Retina (tissue), 1 donor: ENCODE measurements at places on chromosomes 3 and 15.
A peak's percentile ranks its signal among the peaks of the same experiment; 100 is the strongest.

- DNase-seq, result no peak
These were observed 109.7 kb upstream of the FAM3D start for GRCh38 chr3:58776231-58776630.

DNA sequence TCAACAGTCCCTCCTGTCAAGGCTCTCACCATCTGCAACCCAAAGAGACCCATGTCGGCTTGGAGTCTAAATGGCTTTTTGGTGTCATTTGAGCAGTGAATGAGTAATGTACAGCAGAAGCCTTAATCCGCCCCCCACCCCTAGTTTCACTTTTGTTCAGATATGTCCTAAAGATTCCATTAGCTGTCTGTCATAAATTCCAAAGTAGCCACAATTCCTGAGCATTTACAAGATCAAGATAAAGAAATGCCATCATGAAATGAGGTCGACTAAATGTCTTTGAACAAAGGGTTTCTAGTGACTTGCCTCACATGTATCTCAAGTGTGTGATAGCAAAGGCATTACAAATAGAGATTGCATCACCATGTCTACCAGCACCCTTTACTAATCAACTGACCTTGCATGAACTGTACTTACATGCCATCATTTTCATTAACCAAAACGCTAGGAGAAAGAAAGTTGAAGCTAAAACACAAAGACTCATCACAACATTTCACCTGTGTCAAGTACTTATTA is 123.8 kb upstream of the PHLDB2 start:
- DNase-seq, result no peak

DNA sequence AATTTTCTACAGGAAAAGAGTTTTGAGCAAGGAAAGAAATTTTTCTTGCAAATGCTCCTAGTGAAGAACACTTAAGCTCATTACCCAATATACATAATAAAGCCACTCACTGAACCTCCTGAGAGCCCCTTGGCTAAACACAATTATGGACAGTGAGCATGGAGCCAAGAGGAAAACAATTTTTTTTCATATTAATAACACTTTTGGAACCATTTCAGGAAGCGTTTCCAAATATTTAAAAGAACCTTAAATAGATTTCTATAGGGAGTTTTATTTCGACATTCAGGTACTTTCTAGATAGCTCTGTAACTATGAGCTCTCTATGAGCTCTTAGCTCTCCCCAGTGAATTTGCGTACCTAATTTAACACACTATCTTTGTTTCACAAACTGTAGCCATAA is 581.1 kb downstream of the ZNF385D start:
- DNase-seq, result no peak

GRCh38 chr3:26347150-26347549 is 275.4 kb upstream of the LRRC3B start:
- DNase-seq, result no peak

- DNase-seq, result no peak
These were observed 40.8 kb downstream of the KLHL25 start for GRCh38 chr15:85753791-85754452.

DNA sequence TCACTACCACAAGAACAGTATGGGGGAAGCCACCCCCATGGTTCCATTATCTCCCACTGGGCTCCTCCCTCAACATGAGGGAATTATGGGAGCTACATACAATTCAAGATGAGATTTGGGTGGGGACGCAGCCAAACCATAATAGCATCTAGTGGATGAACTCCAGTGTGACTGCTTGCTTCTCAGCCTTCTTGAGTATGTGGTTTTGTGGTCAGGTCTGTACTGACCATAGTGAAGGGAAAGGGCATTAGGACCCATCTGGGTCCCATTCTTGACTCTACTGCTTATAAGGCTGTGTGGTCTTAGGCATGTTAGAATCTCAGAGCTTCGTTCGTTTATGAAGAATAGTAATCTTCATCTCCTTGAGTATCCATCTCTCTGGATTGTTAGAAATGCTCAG is 81.4 kb downstream of the CGNL1 start:
- DNase-seq, result no peak

DNA sequence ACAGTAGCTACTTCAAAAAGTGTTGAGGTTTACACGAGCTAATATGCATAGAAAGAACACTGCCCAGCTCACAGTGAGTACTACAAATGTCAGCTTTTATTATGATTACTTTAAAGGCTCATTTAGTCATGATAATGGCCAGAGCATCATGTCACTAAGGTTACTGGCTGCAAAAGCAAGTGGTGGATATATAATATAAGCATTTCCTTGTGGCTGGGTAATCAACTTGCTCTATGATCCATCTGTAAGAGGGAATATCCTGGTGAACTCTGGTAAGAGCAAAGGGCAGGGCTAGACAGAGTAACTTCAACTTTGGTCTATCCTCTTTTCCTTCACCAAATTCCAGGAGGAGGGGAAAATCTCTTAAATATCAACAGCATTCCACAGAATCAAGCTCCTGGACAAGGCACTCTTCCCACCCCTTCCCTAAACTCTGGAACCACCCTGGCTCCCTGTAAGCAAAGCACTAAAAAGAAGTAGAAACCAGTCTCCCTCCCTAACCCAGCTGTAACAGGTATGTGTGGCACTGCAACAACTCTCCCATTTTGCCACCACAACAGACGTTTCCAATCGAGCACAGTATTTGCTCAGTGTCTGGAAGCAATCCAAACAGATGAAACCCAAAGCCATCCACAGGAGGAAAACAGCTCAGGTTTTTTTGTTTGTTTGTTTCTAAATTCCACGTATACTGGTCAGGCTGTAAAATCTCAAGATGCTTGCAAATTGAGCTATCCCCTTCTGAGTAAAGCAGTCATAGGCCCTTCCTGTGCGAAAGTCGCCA is 13.4 kb downstream of the B4GALT4 start:
- no peak for DNase-seq

DNA sequence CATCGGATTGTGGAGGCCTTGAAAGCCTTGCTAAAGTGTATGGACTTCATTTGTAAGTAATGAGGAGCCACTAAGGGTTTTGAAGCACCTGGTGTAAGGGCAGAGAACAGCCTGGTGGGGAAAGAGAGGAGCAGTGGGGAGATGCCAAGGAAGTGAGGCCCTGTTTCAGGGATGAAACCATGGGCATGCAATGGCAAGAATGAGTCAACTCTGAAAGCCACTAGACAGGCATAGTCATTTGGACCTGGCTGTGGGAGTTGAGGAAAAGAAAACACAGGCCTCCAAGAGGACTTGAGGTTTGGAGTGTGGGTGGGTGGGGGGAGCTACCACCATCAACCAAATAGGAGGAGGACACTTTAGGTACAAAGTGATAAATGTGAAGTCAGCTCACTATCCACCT is 7.6 kb downstream of the XCR1 start:
- no peak for DNase-seq

GRCh38 chr3:17941766-17942165 is 199.3 kb upstream of the TBC1D5 start:
- no peak for DNase-seq

DNA sequence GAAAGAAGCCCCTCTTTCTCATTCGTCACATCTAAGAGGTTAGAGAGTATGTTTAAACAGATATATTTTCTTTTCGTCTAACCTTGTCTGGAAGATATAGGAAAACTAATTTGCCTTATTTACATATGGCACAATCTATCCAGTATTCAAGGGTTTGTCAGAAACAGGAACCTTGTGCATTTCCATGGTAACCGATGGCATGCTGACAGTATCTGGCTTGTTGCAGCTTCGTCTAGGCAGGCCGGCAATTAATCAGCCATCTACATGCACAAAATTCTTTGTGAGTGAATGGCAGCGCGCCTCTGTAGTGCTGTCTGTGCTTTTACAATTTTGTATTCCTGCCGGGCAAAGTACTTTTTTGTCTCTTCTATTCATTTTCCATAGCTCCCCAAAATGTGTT is 294.0 kb upstream of the SOX2 start:
- DNase-seq, result peak; percentile 26

DNA sequence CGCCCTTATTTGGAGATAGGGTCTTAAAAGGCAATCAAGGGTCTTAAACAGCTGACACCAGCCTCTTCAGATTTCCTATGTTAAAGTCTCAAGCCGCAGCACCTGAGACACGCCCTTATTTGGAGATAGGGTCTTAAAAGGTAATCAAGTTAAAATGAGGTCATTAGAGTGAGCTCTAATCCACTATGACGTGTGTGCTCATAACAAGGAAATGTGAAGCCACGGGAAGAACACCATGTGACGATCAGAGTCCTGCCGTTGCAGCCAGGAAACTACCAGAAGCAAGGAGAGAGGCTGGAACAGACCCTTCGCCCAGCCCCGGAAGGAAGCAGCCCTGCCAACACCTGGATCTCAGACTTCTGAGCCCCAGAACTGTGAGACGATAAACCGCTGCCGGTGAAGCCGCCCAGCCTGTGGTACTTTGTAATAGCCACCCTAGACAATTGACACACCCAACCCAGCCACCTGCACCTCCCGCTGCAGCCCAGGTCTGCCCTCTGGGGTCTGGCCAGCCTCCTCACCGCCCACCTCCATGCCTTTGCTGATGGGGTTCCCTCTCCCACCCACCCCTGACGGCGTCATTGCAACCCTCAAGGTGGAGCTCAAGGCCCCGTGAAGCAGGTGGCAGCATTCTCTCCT is 137.9 kb downstream of the MEGF11 start:
- DNase-seq, result no peak

GRCh38 chr15:26028086-26028740 is 165.1 kb upstream of the ATP10A start:
- no peak for DNase-seq

GRCh38 chr3:152172460-152172859 is 96.3 kb upstream of the MBNL1 start:
- DNase-seq, result no peak
